ENCODE measurements at places on chromosomes 6 and 20. TPM values are rescaled to one million over a fixed set of nuclear protein-coding genes. Genes with fewer than 3 reads are reported as not detected.

Gene ARMH2
- total RNA-seq = not detected

Gene SRMS
- 0.16 TPM for total RNA-seq

Gene TP53TG5
- not detected for total RNA-seq

Gene DEFB124
- total RNA-seq = not detected

Gene UST
- total RNA-seq = 3.9 TPM

Gene PPP1R3G
- 2.0 TPM for total RNA-seq

Gene ADRM1
- total RNA-seq = 181 TPM

Gene RBL1
- 10.7 TPM for total RNA-seq

Gene B3GAT2
- total RNA-seq = 0.06 TPM

Gene ARHGAP18
- 4.4 TPM for total RNA-seq

Measured in A549 treated with Mapracorat at 1 μM for 4 hours (cell line).